Fibroblast of skin of abdomen (primary cell): ENCODE measurements at places on chromosomes 5 and 9.

DNA sequence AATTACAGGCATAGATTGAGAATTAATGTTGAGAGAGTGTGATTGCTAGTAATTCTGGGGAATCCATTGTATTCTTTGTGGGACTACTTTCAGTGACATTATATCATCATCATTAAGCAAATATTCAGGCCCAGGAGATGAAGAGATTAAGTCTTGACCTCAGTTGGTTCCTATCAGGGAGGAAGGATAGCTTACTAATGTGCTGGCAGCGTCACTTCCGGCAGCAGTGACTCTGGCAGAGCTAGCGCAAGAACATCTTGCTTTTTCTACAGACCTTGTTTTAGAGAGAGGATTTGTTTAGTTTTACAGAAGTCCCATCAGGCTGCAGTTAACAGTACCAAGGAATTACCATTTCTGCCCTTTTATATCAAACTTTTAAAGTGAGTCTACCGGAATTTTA, 20.3 kb downstream of the OSTF1 start:
- DNase-seq = peak; percentile 23

GRCh38 chr5:113042491-113043243, 66.1 kb downstream of the DCP2 start:
- DNase-seq = no peak

DNA sequence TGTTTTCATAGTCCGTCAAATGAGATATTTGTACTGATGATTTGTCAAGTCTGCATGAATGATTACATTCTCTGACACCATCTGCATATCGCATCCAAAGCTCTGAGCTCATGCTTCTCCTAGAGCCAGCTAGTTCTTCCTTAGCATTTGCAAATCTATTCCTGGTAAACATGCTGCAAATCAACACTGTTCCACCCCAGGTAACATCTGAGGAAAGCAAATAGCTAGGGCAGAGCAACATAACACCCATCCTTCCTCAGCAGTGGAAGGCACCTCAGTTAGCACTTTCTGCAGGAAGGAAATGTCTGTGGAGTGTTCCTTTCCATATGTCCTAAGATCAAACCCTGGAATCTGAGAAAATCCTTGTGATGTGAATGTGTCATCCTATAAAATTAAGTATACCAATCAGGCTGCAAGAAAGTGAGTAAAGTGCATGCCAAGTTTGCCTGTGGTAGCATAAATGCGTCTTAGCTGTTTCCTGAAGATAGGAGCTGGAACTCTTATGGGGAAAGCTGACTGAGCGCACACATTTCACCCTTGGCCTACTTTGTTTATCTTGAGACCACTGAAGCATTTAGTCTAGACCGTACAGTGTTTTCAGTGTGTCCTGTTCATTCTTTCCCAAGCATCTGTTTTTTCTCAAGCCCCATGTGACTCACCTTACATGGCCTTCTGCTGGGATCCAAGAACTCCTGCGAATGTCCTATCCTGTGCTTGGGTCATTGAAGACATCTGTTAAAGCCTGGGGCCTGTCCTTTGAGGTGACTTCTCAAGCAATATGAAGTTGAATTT, 50.9 kb upstream of the STARD4 start:
- peak; percentile 86 for DNase-seq

DNA sequence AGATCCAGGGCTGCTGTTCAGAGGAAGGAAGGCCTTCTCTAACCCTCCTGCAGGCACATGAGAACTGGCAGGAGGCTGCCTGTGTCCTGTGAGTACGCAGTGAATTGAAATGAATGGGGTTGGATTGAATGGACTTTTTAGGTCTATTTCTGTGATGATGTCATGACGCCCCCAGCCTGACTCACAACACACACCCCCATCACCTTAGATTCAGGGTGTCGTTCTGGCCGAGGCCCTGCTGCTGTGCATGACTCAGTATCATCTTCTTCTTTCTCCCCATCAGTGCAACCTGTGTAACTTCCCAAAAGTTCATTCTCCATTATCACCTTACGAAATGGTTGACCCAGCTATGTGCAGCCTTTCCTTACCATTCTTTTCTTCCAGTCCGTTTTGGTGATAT, 5.4 kb downstream of the PCAT7 start:
- DNase-seq = no peak

DNA sequence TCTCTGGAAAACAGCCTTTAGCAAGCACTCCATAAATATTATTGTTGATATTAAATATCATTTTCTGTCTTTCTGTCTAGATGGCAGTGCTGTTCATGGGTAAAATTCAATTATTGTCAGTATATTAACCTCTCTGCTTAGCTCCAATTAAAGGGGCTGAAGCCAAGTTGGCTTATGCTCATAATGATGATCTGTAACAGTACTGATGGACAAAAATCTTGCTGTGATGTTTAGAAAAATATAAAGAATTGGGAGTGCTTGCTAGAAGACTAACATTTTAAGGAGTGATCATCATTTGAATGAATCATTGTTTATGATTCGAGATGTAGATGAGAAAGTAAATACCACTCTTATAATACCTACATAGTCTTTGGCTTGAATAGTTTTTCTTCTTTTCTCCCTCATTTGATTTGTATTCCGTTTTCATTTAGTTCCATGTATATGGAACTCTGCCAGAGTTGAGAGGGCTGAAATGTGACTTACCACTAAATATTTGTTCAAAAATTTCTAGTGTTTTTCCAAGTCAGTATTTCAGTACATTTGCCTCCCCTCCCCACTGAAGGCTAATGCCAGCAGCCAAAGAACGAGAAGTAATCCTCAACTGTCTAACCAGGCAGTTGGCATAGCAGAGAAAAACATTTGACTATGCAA, 538.3 kb downstream of the CSNK1G3 start:
- DNase-seq = no peak

DNA sequence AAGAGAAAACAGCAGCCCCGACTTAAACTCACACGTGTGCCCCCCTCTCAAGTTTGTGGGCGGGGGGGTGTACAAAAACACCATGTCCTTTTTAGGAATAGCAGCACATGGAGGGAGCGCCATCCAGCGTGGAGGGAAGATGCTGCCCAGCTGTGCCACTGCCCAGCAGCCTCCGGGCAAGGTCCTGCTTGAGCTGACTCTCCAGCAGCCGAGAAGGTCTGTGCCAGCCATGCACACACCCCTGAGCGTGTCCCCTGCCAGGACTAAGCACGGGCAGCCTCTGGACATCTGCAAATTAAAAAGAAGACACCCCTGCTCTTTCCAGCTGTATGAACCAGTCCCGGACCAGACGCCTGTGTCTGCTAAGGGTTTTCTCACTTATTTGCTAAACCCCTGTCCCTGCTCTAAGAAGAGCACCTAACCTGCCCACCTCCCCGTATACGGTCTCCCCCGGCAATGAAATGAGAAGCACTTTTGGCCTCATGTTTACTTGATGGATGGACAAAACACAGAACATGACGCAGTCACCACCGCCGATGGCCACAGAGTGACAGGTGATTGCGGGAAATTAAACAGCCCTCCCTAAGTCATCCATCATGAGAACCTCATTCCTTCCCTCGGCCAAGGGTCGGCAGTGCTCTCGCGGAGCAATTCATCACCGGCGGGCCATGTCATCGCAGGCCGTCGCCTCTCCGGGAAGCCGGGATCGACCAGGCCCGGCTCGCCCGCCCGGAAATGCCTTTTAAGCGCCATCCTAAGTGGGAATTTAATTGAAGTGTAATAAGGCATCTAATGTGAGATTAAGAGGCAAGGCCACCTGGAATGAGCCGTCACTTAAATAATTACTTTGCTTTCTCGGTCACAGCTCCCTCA, 96.9 kb downstream of the OLFM1 start:
- no peak for DNase-seq

- DNase-seq = no peak
Measured at GRCh38 chr5:59496524-59497134, 396.9 kb downstream of the PDE4D start.

DNA sequence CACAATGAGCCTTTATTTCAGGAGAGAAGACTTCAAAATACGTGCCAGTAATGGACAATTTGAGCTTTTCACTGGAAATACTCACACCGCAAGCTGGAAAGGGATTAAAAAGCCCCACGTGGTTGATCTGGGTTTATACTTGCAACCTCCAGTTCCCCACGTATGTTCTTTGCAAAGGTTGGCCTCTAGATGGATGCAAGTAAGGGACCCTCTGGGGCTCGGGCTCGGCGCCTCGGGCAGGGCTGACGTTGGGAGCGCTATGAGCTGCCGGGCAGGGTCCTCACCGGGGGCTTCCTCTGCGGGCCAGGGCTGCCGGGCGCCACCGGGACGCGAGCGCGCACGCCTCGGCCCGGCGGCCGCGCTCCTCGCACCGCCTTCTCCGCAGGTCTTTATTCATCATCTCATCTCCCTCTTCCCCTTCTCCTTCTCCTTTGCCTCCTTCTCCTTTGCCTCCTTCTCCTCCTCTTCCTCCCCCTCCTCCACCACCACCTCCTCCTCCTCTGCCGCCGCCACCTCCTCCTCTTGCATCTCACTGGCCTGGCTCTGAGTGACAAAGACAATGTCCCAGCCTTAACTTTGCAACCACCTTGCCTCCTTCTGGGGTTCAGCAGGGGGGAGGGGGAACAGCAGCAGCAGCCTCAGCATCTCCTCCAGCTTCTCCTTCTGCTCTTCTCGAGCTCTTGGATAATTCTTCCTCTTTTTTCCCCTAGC, 701 bp upstream of the ZNF462 start:
- DNase-seq = peak; percentile 45

DNA sequence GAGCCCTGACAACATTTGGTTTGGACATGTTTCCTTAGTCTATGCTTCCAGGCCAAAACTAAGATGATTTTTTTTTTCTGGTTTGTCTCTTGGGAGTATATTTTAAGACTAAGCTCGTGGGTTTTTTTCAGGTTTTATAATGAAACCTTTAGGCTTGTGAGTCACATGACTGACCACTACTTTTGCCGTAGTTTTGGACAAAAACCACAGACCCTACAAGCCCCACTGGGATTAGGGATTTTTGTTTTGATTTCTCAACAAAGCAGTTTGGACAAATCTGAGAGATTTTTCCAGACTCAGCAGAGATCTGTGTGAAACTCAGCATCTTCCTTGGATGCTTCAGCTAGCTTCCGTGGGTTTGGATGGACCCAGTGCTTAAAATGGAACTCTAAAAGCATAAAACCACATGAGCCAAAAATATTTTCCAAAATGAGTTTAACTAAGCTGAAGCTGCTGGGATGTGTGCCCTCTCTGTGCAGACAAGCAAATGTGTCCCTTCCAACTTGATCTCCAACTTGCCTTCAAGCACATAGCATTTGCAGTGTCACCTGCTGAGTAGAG, 70.3 kb upstream of the SMIM15 start:
- peak; percentile 25 for DNase-seq

GRCh38 chr5:145806923-145807322, 28.2 kb downstream of the PRELID2 start:
- DNase-seq = no peak

DNA sequence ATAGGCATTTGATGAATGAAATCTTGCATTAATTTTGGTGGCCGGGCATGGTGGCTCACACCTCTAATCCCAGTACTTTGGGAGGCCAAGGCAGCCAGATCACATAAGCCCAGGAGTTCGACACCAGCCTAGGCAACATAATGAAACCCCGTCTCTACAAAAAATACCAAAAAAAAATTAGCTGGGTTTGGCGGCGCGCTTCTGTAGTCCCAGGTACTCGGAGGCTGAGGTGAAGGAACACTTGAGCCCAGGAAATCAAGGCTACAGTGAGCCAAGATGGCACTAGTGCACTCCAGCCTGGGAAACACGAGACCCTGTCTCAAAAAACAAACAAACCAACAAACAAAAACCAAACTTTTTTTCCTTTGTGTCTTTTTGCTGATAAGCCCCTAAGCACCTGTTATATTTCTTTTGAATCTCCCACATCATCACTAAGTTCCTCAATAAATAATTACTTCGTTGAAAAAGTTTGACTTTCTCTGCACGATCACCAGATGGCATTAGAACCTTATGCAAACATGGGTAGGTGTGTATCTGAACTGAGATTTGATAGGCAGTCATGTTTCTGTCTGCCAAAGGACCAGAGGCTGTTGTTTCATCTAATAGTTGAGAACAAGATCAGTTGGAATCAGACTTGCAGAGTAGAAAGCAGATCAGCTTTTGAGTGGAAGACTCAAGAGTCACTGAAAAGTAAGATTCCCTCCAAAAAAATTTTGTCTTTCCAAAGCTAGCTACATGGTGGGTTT, 5.5 kb upstream of the MATR3 start:
- no peak for DNase-seq

DNA sequence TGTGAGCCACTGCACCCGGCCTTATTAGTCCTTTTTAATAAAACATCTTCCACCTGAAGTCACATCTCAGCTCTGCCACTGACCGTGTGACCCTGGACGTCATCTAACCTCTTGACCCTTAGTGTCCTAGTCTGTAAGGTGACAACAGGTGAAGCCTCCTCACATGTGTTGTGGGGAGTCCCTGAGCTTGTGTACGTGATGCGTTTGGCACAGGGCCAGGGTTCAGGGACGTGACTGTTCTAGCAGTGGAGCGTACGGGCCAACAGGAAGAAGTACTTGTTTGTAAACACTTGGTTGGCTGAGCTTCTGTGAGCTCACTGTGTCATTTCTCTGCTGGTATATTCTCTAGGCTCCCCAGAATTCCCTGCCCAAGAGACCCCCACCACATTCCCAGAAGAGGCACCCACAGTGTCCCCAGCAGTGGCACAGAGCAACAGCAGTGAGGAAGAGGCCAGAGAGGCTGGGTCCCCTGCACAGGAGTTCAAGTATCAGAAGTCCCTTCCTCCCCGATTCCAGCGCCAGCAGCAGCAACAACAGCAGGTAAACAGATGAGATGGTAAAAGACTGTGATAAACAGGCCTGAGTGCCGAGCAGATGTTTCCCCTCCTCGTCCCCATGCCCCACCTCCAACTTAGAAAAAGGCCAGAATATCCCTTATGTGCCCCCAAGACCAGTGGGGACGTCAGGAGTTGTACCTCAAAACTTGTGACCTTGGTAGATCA, 35.3 kb upstream of the POMT1 start:
- no peak for DNase-seq

GRCh38 chr9:7320139-7320538, 479.4 kb downstream of the DMAC1 start:
- peak; percentile 95 for DNase-seq

DNA sequence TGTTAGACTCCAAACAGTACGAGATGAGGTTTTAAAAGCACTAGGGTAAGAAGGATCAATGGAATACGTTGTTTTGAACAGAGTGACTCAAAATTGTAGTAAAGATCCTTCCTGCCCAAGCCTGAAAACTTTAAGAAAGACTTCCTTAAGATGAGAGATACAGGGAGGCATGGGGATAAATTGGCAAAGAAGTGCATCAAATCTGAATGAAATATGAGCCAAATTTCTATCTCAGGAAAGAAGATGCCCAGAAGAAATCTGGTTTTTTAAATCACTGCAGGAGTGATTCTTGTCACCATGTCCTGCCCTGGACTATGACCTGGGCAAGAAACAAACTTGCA, 14.9 kb downstream of the FCN2 start:
- no peak for DNase-seq

DNA sequence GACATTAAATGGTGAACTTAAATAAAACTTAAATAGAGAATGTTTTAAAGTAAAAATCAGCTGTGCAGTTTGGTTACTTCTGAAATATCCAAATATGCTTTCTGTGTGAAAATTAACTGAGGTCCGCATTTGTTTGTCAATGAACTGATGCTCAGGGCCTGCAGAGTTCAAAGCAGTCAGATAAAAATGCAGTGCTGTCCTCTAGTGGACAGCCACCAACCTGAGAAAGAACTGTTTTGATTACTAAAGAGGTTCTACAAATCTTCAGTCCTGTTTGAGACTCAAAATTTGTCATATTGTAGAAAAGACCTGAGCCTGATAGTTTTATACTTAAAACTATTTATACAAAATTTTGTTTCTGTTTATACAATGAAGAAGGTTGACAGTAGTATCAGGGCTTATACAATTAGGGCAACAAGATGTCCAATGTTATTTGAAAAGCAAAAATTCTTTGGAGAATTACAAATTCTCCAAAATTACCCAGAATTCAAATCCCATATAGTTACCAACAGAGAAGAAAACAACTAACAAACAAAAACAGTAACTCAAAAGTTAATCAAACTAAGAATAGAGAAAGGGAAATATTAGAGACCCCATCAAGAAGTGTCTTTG, 232.3 kb upstream of the TBCA start:
- DNase-seq = peak; percentile 40
